ENCODE measurements at places on chromosomes 2 and 18.

GRCh38 chr2:223095207-223095606, 43.2 kb downstream of the KCNE4 start:
- DNase-seq = no peak

GRCh38 chr2:169761251-169761969, 27.8 kb downstream of the KLHL23 start:
- no peak for DNase-seq

GRCh38 chr2:203612246-203612645, 77.1 kb upstream of the RAPH1 start:
- no peak for DNase-seq

DNA sequence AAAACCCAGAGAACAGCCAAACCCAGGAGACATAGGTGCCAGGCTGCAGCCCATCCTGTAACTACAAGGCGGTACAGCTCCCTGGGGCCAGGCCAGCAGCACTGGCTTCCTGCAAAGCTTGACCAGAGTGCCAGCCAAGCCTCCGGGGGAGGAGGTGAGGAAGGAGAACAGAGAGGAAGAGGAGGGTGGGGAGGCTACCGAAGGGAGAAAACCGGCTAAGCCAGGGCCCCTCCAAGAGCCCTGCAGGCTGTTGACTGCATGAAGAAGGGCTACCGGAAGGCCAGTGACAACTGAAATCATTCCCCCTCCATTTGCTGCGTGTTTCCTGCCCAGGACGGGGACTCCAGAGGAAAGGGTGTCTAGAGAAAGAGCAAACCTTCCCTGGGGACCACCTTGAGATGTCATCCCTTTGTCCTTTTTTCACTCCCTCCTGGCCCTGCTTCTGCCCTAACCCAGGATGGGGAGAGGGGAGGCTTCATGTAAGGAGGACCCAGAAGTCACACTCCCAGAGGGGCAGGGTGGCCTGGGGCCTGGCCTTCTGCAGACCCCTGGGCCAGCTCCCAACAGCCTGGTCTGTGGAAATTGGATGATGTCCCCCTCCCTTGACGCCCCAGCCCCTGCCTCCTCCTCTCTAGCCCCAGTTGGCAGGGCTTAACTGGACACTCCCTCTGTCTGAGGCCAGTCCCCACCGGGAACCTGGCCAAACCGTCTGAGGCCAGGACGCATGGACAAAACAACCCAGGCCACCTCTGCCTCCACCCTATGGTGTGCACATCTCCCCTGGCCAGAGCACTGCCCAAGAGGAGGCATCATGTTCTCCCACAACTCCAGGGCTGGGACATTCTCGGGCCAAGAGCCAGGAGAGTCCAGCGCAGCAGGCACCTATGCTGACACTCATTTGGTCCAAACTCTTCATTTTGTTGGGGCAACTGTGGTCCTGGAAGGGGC, 207.8 kb downstream of the CYP26B1 start:
- DNase-seq = no peak

DNA sequence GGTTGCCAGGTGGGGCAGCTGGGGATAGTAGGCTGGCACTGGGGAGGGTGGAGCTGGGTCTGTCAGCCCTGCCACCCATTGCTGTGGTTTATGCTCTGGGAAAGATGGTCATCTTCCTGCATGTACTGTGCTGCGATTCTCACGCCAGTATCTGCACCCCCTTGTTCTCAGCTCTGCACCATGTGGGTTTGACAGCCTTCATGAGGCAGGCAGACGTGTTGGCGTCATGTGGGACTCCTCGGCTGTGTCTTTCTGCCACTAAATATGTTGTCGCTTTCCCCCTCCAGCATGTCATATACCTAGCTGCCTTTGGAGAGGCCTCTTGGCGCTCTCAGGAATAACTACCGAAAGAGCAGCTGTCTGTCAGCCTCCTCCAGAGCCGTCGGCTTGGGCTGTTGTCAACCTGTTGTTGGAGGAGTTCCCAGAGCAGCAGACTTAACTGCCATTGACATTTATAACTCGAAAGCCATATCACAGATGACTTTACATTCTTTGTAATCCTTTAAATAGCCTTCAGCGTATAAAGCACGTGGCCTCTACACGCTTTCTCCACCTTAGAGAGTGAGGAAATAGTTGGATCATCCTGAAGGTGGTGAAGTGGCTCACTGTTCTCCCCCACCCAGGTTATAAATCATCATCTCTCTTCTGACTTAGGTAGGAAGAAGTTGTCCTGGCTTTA, 80.4 kb upstream of the MGAT5 start:
- DNase-seq = no peak
